Activated T-helper 9 cell treated with anti-CD3 and anti-CD28 coated beads, Interleukin-2, amount 50 U/mL, for 16 hours (primary cell): ENCODE measurements at places on chromosomes 6 and 20.

GRCh38 chr20:45290677-45291355 lies 15.8 kb upstream of the RBPJL start:
- DNase-seq, result peak; percentile 39

- DNase-seq, result no peak
Measured at GRCh38 chr6:132359886-132360285, 41.4 kb downstream of the MOXD1 start.

DNA sequence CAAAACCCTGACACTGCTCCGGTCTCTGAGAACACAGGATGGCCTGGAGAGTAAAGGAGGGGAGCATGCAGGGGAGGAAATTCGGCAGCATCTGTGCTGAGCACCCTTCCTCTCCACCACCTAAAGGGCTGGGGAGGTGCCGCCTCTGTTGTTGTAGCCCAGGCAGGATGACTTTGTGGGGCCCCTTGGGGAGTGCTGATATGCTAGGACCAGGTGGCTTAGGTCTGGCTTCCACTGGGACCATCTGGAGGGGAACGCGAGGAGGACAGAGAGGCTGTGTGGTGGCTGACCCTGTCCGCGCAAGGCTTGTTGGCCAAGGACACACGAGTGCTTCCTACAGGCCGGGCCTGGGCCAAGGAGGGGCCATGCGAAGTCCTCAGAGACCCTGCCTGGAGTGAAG lies 9.9 kb upstream of the RPS6KA2 start:
- no peak for DNase-seq

GRCh38 chr6:25312703-25313102 lies 33.5 kb downstream of the CARMIL1 start:
- DNase-seq, result no peak

DNA sequence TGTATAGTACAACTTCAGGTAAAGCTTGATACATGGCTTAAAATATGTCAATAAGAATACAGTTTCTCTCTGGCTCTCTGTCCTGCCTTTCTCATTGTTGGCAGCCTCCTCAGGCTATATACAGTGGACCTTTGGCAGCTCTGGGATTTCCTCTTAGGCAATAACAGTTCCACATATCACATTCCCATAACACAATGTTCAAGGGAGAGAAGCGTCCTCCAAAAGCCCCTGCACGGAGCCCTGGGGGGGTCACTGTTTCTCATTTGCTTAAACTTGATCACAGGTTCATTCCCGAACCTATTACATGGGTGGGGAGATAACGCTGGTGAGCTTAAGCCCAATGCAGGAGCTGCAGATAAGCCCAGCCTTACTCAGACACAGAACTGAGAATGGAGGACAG lies 4.4 kb upstream of the FLRT3 start:
- no peak for DNase-seq

DNA sequence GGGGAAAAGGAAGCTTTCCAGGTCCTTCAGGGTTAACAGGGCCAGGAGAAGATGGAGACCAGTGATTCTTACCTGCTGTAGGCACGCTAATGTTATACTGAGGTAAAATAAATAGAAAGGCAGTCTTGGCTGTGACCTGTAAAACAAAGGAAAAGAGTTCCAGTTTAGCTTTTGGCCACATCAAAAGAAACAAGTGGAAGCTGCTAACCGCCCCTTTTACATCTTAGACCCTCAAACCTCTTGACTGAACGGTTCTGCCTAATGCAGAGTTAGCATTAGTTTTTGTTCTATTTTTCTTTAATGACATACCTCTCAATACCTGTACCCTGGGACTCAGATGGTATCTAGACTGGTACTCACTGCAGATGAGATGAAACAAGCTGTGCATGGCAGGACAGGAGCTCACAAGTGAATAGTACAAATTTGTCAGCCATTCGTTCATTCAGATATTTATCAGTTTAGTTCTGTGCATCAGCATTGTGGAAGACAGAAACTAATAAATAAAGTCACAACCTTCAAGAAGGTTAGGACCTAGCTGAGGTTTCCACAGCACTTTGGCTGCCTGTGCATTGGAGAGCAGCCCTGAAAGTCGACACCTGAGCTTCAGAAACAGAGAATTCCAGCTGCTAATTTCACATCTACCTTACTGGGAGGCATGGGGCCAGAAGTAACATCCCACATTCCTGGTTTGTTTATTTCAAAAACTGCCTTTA lies 41.0 kb downstream of the TRAM2 start:
- DNase-seq, result no peak

DNA sequence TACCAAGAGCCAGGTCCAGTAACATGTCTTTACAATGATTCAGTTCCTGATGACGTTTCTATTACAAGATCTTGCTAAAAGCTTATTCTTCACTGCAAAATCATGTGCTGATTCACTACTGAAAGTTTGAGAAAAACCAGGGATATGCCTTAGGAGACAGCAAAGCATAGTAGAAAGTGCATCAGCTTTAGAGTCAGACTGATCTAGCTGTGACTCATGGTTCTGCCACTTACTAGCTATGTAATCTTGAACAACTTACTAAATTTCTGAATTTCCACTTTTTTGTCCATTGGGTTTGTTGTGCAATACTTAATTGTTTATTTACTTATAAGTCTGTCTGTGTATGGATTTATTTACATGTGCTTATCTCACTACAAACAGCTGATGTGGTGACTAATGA lies 198.5 kb upstream of the RSPO3 start:
- DNase-seq, result no peak

DNA sequence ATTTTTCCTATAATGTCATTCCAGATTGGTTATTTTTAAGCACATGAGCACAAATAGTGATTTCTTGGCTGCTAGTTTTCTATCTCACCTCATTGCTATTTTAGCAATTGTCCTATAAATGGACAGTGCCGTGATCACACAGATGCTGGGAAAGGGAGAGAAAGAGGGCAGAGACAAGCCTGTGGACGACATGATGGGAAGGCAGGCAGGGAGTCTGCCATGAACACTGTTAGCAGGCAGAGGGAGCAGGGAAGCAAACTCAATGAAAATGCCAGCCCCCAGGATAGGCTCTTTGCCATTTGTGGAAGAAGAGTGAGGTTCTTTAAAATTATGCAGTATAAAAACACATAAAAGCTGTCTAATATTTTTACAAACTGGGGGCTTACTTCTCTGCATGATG lies 96.8 kb downstream of the ADTRP start:
- DNase-seq, result no peak

DNA sequence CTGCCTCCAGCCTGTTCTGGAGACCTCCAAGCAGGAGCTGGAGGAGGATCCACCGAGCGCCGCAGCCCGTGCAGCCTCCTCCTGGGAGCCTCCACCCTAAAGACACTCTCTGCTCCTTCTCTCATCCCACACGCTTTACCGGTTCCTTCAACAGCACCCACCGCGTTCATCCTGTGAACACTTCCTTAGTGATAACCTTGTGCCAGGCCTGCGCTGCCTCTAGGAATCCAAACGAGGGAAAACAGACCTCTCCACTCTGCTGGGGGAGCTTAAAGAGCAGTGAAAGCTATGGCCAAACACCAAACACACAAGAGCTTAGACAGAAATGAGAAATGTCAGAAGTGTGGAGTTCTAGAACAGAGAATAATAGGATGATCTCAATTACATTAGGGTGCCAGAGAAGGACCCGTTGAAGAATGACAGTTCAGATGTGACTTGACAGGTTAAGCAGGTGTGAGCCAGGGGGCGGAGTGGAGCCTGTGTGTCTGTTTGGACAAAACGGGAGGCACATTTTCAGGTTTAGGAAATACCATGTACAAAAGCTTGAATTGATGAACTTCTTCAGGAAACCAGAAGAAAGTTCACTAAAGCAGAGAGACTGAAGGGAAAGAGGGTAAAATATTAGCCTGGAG lies 28.5 kb upstream of the HLA-DRB5 start:
- DNase-seq, result no peak
